ENCODE measurements at places on chromosomes 2 and 18.

- DNase-seq = no peak
Observed at GRCh38 chr2:239379641-239380170, 21.1 kb downstream of the HDAC4 start.

- no peak for DNase-seq
Observed at GRCh38 chr18:45349019-45349418, 266.3 kb upstream of the SLC14A2 start.

- no peak for DNase-seq
Observed at GRCh38 chr2:19224011-19224410, 134.4 kb downstream of the OSR1 start.

- peak; percentile 53 for DNase-seq
Observed at GRCh38 chr2:157497638-157498314, 53.9 kb upstream of the CYTIP start.

DNA sequence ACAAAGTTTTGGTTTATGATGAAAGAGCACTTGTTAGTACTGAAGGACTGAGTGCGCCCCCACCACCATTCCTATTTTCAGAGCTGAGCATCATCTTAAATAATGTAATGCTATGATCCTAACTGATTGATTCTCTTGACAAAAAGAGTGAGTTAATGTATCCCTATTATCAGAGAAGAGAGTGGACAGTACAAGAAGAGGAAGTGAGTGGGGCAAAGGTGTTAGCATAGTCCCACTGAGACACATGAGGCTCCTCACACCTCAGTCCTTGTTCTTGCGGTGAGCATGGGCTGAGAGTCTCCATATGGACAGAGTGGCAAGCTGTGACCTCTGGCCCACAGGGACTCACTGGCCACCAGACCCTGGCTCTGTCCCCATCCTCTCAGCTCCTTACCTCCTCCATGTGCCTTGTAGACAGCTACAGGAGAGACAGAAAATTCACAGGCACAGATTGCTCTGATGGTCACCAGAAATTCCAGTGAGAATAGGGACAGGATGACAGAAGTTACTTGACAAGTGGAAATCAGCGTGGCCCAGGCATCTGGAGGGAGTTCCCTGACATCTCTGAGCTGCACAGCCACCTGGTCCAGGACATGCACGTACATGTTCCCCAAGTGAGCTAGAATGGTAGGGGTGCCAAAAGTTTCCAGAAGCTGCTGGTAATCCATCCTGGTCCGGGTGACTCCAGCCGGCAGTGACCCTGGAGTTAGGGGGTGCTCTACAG, 32.6 kb downstream of the NAPG start:
- no peak for DNase-seq

- no peak for DNase-seq
Observed at GRCh38 chr2:56239437-56239836, 55.6 kb downstream of the CCDC85A start.

GRCh38 chr18:31440787-31441186, 6.8 kb upstream of the DSG3 start:
- DNase-seq = no peak

- DNase-seq = peak; percentile 34
Observed at GRCh38 chr18:12911025-12911928, 27.2 kb upstream of the PTPN2 start.

- peak; percentile 29 for DNase-seq
Observed at GRCh38 chr2:232876161-232876977, 6.3 kb downstream of the SNORC start.

DNA sequence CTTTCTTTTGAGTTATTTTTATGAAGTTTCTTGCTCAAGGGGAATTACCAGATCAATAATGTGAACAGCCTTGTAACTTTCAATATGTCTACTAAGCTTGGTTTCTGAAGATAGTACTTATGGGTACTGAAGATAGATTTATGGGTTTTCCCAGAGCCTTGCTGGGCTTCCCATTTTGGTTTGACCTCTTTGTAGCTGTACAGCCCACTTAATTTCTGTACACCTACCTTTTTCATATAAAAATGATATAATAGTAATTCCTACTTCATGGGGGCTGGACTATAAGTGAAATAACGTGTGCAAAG, 22.2 kb downstream of the IL1R2 start:
- DNase-seq = no peak

DNA sequence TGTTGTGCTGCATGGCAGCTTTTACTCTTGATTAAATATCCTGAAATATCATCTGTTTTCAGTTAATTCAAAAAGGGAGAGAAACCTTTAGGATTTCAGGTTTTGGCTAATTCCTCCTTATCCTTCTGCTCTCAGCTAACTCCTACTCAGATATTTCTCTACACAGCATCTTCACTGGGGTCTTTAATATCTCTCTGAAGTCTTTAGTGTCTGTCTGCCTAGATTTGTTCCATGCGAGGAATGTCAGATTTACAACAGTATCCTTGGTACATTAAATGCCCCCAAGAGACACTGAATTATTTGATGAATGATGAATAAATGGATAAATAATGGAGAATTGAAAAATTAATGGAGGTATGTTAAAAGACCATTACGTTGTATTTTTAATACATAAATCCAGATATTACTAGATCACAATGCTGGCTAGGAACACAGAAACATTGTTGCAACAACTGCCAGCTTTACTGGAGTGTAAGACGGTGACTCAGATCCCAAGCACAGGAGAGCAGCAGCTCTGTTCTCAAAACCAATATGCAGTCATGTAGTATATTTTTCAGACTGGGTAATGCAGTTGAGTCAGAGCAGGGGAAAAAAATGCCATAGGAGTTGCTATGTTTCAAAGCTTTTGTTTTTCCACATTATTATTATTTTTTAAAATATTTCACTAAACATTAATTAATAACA, 388.0 kb upstream of the SYT4 start:
- no peak for DNase-seq

DNA sequence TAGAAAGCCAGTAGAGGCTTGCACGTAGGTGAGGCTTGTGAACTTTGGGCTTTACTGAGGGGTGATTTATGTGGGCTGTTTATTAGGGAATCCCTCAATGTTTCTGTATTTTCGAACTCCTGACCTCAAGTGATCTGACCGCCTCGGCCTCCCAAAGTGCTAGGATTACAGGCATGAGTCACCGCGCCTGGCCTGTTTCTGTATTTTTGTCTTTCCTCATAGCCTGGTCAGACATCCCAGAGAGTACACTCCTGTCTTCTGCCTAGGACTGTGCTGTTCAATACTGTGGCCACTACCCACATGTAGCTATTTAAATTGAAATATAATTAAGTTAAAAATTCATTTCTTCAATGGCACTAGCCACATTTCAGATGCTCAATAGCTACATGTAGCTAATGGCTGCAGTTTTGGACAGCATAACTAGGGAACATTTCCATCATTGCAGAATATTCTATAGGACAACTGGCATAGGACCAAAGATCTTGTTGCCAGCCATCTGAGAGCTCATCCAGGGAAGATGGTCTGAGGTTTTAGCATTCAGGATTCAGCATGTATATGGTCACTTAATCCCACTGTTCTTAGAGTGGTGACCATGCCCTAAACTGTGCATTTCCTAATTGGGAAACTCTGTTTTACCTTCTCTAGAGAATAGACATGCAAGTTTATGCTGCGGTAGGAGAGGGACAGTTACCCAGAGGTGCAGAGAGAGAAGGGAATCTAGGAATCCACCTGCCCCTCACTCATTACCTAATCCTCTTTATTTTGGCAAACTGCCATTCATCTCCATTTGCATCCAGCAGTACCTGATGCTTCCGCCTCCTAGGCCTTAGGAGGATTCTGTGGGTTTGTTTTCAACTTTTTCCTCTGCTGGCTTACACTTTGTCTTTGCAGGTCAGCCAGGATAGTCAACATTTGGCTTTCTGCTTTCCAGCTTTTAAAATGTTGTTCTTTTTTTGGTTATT, 64.4 kb downstream of the LCLAT1 start:
- DNase-seq = no peak

DNA sequence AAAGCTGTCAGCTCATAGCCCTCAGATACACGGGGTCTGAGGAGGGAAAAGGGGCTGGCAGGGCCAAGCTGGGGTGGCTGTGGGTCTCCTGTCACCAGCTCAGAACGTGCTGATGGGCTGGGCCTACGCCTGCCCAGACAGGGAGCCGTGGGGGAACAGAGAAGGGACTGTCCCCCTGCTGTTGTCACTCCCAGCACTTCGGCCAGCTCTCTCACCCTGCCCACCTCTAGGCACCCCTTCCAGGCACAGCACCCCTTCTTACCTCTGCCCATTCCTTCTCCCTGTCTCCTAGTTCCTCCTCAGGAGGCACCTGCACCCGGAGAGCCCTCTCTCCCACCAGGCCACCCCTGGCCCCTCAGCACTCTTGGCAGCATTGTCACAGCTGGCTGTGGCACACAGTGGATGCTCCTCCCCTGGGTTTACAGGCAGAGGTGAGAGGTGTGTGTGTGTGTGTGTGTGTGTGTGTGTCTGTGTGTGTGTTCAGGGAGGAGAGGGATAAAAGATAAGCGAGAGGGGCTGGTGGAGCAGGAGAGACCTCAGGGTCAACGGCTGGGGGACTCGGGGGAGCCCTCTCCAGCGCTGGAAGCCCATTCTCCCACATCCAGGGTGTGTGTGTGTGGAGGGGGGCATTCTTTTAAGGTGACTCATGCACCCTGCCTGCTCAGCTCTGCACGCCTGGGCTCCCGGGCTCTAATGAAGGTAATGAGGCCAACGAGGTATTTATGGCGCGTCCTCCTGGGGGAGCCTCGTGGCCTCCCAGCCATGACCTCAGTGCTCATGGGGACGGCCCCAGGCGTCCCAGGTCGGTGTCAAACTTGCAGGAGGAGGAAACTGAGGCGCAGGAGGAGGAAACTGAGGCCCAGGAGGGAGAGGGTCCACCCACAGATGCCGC, 66.1 kb upstream of the SMAD7 start:
- DNase-seq = no peak

DNA sequence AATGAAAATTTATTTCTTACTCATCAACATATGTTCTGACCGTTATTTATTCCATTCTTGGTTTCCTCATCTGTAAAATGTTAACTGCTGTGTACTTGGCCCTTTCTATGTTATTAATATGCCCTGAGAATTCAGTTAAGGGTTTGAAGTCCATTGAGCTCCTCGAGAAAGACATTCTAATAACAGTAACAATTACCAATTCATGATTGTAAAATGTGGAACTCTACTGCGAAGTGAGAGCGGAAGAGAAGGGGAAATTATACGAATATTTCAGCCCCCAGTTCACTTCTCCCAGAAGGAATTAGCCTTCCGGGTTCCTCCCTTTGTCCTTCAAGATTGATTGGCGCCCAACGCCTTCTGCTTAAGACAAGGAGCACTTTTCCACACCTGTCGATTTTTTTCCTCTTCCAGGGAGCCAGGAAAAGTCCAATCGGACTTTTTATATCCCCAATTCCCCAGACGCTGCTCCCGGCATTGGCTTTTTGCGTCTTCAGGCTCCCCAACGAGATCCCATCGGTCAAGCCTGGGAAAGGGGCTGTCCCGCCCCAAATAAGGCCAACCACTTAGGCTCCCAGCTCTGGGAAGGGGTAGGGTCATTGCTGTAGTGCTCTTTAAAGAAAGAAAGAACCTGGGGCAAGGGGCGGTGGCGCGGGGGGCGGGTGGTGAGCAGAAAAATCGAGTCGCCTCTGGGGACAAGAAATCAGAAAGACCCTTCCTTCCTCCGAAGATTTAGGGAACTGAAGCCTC, 1.6 kb downstream of the DSC2 start:
- no peak for DNase-seq

GRCh38 chr2:123448801-123449200, 576.3 kb upstream of the CNTNAP5 start:
- no peak for DNase-seq

DNA sequence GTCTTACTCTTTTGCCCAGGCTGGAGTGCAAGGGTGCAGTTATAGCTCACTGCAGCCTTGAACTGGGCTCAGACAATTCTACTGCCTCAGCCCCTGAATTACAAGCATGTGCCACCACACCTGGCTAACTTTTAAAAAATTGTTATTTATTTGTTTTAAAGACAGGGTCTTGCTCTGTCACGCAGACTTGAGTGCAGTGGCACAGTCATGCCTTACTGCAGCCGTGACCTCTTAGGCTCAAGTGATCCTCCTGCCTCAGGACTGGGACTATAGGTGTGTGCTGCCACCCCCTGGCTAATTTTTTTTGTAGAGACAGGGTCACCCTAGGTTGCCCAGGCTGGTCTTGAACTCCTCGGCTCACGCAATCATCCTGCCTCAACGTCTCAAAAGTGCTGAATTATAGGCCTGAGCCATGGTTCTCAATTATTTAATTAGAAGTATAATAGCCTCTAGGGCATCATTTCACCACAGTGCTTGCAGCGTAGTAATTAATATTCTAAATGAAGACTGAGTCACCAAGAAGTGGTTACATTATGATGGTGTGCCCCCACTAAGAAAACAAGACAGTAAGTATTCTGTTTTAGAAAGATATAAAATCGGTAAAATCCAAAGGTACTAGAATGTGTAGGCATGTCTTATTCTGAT, 69.6 kb downstream of the EML4 start:
- peak; percentile 2 for DNase-seq

GRCh38 chr2:211722928-211723327, 815.7 kb downstream of the ERBB4 start:
- no peak for DNase-seq

DNA sequence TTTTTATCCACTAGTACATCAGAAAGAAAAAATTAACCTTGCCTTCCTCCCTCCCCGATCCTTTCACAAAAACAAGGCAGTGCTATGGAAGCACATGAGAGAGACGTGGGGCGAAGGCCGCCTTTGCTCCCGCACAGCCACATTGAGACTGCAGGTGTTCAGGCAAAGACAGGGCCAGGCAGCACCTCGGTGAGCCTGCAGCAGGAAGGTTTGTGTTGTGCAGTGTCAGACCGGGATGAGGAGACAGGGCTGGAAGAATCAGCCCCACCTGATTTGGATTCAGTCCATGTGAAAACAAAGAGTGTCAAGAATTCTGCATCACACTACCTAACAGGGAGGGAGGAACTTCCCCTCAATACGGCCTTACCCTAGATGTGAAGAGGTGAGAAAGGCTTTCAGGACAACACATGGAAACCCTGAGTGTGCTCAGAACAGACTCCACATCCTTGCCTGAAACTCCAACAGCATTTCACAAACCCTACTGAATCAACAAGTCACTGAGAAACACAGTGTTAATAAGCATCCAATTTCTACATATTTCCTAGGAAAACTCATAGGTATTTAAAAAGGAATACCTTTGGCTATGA, 59.6 kb downstream of the HDAC4 start:
- no peak for DNase-seq

GRCh38 chr2:176702131-176702530, 432.9 kb downstream of the MTX2 start:
- no peak for DNase-seq

DNA sequence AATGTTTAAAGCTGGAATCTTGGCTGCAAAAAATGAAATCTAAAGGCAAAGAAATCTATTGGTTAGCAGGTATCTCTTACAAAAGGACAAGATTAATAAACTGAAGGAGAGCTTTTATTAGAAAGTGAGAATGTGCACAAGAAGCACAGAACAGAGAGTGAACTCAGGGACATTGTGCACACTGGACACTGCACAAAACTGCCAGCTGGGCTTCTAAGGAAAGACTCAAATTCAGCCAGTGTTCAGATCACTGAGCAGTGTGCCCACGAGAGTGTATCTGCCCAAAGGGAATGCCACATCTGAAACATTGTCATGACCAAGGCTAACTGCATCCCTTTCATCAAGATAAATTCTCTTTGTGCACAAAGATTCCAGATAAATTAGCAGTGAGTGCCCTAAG, 129.7 kb upstream of the KCNH7 start:
- no peak for DNase-seq

- DNase-seq = no peak
Observed at GRCh38 chr18:28063271-28063761, 113.6 kb downstream of the CDH2 start.

Data from stimulated activated naive CD4-positive, alpha-beta T cell (primary cell).